ENCODE measurements at places on chromosomes 7 and 10.

DNA sequence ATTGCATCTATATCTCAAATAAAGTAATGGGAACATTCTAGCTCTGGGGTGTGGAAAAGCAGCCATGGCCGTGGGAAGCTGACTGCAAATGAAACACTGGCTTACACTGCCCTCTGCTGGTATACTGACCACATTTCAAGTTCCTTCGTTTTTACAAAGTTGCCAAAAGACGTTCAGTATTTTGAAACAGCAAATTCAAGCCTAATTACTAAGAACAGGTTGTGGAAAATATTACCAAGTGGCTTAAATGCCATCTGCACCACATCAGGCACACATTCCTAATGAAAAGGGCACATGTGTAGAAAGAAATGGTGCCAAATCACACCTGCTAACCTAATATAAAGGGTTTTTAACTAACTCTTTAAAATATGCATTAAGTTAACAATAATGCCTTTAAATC is 83.9 kb downstream of the JAZF1 start:
- DNase-seq = no peak

- no peak for DNase-seq
Measured at GRCh38 chr10:70323138-70323696, 39.4 kb upstream of the NPFFR1 start.

GRCh38 chr7:93365341-93365740 is 133.2 kb downstream of the VPS50 start:
- DNase-seq = no peak

DNA sequence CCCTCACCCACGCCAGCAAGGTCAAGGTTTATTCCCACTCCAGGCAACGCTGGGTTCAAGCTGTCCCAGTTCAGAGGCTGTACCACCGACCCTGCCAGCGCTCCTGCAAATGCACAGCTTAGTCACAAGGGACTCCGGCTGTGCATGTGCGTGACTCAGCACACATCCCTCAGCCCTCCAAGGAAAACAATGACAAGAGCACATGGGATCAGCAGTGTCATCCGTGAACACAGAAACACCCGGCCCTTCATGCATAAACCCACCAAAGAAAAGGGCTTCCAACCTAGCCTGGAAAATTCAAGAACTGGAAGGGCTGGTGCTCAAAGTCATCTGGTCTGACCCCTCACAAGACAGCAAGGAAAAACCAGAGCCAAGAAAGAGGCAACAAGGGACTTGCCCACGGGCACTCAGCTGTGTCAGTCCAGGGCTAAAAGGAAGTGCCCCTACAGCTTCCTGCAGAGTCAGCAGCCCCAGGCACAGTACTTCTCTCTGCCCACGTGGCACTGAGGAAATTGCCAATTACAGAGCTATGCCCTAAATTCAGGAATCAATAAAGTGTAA is 106.1 kb downstream of the KCNMA1 start:
- peak; percentile 70 for DNase-seq

DNA sequence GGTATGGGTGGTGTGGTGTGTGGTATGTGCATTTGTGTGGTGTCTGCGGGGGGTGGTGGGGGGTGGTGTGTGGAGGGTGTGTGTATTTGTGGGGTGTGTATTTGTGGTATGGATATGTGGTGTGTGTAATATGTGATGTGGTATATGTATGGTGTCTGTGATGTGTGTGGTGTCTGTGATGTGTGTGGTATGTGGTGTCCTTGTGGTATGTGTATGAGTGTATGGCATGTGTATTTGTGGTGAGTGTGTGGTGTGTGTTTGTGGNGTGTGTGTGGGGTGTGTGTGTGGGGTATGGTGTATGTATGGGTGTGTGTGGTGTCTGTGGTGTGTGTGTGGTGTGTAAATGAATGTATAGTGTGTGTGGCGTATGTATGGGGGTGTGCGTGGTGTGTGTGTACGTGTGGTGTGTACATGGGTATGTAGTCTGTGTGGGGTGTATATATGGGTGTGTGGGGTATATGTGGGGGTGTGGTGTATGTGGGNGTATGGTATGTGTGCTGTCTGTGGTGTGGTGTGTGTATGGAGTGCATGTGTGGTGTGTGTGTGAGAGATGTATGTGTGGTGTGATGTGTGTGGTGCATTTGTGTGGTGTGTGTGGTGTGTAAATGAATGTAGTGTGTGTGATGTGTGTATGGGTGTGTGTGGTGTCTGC is 27.1 kb upstream of the CHST15 start:
- DNase-seq = no peak

- no peak for DNase-seq
Measured at GRCh38 chr10:110209926-110210673, 2.7 kb downstream of the MXI1 start.

DNA sequence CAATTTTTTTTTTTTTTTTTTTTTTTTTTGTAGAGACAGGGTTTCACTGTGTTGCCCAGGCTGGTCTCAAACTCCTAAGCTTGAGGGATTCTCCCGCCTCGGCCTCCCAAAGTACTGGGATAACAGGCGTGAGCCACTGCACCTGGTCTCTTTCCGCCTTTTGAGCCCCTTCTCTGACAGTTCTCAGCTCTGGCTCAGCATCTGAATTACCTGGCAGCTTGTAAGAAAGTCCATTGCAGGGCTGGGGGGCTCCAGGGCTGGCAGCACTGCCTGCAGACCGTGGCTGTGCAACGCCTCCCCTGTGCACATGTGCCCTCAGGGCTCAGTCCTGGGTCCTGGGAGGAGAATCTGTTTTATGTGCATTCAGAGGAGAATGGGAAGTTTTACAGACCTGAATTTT is 37.6 kb downstream of the VWA2 start:
- DNase-seq = no peak

DNA sequence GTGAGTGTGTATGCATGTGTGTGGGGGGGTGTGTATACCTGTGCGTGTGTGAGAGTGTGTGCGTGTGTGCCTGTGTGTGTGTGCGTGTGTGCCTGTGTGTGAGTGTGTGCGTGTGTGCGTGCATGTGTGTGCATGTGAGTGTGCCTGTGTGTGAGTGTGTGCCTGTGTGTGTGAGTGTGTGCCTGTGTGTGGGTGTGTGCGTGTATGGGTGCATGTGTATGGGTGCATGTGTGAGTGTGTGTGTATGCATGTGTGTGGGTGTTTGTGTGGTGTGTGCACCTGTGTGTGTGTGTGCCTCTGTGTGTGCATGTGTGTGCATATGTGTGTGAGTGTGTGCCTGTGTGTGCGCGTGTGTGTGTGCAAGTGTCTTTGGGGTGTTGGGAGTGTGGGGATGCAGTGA is 6.4 kb downstream of the ANTXRL start:
- DNase-seq = no peak

DNA sequence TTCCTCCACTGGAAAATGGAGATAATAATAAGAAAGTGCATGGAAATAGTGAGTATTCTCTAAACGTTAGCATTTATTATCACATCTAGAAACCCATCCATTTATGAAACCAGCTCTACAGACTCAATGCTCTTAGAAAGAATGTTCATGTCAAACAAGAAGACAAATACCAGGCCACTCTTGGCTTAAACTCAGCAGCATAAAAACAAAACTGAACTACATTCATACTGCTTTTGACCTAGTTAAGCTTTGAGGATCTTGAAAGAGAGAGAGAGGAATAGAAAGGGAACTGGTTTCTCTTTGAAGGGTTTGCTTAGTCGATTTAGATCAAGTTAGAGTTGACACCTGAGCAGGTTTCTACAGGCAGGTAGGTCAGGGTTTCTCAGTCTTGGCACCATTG is 332.9 kb upstream of the PRKCQ start:
- no peak for DNase-seq

GRCh38 chr10:99859585-99859984 is 77.1 kb downstream of the ABCC2 start:
- no peak for DNase-seq

GRCh38 chr7:135971366-135971725 is 5.8 kb downstream of the MTPN start:
- no peak for DNase-seq

GRCh38 chr7:156661637-156662036 is 21.1 kb downstream of the RNF32 start:
- no peak for DNase-seq

DNA sequence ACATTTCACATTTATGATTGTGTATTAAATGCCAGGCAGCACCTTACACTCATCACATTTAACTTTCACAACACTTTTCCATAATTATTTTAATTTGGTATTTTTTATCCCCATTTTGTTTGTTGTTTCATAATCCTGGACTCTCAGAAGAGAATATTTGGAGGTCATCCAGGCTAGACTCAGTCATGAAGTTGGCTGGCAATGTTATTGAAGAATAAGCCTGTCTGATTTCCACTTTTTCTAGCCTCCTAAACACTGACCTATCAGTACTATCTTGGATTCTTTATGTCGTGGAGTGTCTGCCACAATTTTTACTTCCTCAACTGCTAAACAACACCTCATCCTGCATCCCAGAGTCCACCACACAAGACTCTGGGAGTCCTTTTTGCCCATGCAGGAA is 372.3 kb upstream of the NRP1 start:
- DNase-seq = no peak

DNA sequence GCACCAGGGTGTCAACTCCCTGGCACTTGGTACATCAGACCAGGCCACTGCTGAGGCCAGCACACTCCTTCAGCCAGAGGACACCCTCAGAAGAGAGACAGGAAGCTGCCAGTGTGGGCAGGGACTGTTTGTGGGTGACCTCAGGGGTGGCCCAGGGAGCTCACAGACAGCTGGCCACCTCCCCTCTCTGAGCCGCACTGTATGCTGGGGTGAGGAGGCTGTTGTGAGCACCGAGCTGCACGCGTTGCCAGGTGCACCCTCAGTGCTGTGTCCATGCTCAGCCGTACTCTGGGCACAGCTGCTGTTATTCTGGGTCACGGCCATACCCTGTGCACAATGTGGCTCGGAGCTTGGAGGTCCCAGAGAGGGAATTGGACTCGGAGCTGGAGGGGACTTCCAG is 61.5 kb upstream of the NANOS1 start:
- no peak for DNase-seq
